ENCODE measurements at places on chromosomes 7 and 10.

DNA sequence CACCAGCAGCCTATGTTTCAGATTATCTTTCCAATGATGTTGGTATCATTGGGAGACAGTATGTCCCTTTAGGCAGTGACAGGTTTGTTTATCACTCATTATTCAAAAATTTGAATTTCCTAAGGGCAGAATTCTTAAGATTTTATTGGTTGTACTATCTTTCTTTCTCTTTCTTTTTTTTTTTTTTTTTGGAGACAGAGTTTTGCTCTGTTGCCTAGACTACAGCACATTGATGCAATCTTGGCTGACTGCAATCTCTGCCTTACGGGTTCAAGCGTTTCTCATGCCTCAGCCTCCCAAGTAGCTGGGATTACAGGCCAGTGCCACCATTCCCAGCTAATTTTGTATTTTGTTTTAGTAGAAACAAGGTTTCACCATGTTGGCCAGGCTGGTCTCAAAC is 111.2 kb downstream of the PON1 start:
- no peak for DNase-seq

- DNase-seq: no peak
These were observed 45.6 kb downstream of the SMURF1 start for GRCh38 chr7:99098286-99098823.

- DNase-seq: no peak
These were observed 165.3 kb downstream of the PTPRN2 start for GRCh38 chr7:158422196-158422886.

DNA sequence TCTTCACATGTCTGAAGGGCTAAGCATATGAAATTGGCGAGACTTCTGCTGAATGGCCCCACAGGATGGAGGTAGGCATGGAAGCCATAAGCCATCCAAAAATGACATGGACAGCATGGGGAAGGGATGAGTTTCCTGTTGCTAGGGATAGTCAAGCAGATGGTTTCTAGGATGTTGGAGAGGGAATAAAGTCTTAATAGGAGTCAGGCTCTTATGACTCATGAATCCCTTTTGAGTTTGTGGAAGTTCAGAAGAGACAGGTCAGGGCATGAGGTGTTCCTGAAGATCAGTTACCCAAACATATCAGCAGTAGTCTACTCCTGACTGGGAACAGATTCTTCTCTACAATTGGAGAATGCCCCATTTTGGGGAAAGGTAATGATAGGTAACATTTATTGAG is 243.9 kb downstream of the REEP3 start:
- no peak for DNase-seq

GRCh38 chr10:15763006-15763405 is 43.3 kb upstream of the ITGA8 start:
- DNase-seq: no peak

- DNase-seq: no peak
These were observed 113.3 kb downstream of the CYTH3 start for GRCh38 chr7:6159097-6159483.

DNA sequence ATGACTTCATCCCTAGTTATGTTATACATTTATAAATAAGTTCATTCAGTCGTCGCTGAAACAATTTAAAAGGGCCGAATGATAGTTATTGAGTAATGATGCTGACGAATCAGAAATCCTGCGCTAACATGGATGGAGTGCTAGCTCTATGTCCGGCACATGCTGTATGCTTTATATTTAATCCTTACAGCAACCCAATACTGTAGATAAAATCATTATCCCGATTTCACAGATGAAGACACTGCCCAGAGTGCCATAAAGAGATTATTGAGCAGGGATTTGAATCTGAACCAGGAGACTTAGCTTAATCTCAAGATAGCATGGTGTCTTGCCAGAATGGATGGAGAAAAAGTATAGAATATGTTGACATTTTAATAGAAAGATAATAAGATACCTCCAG is 1.1 kb upstream of the ICA1 start:
- DNase-seq: no peak

DNA sequence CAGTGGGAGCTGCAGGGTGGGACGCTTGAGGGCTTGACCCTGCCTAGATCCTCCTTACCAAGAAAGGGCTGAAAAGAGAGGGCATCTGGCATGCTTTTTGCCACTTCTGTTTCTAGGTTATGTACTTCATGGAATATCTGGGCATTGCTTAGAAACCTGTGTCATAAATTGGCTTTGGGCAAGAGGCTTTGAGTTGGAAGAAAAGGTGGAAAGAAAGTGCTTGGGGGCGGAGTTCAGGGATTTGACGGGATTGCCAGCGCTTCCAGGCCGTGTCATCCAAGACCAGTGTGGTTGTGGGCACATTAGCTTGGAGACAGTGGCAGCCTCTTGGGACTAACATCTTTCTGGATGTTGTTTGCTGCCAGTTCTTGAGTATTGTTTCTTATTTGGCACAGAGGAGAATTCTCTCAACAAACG is 825 bp downstream of the ZNF862 start:
- DNase-seq: no peak

DNA sequence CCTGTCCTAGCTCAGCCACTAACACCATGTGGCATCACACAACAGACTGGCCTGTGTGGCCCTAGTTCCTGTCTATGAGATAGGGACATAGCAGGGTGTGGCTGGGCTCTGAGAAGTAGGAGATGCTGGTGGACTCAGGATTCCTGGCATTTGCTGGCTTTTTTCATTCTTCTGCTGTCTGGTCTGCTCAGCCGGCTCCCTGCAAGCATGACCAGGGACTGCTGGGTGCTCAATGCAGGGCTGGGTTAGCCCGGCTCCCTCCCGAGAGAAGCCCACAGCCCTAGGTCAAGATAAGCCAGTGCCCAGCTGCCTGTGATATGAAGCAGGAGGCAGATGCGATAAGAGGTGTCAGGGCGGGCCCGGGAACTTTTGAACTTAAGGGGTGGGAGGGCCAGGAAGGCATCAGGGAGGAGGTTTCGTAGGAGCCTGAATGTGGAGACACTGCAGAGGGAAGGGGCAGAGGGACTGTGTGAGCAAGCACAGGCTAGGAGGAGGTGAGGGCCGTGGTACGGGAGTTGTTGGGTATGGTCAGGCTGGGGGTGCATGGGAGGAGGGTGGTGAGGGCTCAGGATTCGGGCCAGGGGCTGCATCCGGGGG is 3.5 kb downstream of the AQP1 start:
- DNase-seq: no peak

GRCh38 chr10:104331208-104331838 is 6.9 kb downstream of the ITPRIP start:
- no peak for DNase-seq

- no peak for DNase-seq
These were observed 23.0 kb downstream of the ASB15 start for GRCh38 chr7:123624527-123625183.

- DNase-seq: no peak
These were observed 7.0 kb downstream of the ATP6V0E2 start for GRCh38 chr7:149880638-149881311.

GRCh38 chr7:16129431-16130110 is 291.8 kb downstream of the CRPPA start:
- DNase-seq: no peak

- no peak for DNase-seq
These were observed 443 bp downstream of the RNF32 start for GRCh38 chr7:156640949-156641485.

- DNase-seq: no peak
These were observed 4.8 kb upstream of the TAX1BP1 start for GRCh38 chr7:27735165-27735564.

DNA sequence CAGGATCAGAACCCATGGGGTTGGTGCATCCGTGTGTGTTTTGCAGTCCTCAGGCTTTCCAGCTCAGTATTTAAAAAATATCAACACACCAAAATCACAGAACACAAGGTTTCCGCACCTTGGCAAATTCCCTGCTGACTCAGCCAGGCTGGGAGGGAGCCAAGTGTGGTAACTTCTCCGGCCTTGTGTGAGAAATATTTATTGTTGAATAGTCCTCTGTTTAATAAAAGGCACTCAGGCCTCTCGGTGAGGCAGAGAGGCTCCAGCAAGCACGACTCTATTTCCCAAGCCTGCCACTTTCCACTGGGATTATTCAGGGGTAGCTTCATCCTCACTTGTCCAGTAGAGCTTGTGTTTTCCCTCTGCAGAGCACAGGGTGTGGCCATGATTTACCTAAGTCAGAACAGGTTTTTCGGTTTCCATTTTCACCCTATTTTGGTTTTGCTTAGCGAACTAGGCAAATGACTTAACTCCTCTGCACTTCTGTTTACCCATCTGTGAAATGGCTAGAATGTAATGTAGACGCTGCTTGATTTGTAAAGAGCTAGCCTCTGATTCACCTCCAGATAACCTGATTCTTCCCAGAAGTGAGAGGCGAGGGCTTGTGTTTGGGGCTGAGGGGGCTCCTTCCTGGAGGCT is 13.0 kb upstream of the CHST15 start:
- no peak for DNase-seq

DNA sequence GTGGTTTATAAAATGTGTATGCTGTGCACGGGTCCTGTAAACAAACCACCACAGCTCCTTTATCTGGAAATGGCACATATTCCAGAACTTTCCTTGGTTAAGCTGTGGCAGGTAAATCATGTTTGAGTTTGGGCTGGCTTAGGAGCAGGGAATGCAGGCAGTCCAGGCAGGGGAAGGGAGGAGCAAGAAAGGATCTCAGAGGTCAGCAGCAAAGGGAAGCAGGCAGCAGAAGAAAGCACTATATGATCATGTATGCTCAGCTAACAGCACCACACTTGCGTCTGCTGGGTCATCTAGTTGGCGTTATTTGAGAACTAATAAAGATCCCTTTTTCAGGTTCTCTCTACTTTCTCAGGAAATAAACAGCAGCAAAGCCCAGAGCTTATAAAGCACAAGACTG is 7.8 kb downstream of the ICA1 start:
- DNase-seq: no peak

DNA sequence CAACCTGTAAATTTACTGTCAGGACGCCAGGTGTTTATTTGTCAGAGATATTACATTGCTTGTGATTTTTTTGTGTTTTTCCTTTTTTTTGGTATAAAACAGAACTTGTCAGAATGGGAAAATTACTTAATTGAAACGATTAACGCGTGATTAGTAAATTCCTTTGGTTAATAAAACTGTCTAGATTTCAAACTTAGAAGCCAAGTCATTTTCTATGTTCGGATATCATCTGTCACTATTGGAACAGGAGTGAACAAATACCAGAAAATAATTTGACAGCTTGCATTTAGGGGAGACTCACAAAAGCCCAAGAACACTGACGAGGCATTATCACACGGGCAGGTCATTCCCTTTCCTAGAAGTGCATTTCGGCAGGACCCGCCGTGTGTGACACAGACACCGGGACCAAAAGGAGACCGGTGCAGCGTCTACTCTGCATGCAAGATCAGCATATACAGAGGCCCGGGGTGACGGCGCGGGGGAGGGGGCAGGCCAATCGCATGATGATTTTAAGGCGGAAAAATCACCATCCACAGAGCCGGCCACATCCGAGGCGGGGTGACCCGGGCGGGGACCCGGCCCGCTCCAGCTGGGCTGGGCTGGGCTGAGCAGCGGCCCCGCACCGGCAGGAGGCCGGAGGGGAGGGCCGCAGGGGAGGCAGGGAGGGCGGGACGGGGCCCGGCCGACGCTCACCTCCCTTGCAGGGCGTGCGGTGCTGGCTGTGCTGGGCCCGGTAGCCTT is 841 bp downstream of the GLUD1 start:
- peak; percentile 3 for DNase-seq

GRCh38 chr10:133341983-133342382 is 5.2 kb upstream of the PRAP1 start:
- DNase-seq: no peak

- no peak for DNase-seq
These were observed 83.7 kb downstream of the GRID1 start for GRCh38 chr10:86282664-86283465.

DNA sequence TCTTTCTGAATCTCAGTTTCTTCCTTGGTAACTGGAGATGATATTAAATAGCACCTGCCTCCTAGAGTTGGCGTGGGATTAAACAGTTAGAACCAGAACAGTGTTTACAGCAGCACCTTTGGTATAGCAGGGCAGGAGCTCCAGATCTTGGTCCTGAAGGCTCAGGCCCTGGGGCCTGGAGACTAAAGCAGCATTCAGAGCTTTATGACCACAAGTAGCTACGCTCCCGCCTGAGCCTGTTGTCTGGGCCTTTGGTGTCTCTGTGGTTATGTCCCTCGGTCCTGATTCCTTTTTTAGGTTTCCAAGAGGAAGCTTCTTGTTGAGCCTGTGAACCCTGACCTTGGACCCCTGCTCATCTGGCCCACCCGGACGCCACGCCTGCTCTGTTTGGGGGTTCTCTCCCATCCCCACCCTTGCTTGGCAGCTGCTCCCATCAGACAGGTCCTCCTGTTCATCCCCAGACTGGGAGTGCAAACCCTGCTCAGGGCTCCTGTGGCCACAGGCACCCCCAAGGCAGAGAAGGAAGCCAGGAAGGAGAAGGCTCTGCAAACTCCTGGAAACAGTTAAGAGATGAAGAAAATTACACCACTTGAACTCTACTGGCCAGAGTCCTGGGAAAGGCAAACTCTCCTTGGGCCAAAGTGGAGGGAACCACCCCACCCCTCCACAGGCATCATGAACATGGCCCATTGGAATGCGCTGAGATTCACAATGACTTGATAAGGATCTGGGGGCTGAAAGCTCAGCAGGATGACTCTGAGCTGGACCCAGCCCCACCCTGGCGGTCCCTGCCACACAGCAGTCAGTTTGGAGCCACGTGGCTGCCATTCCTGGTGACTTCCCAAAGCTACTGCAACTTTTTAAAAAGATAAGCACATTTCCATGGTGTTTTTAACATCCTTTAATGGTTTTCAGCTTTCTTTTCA is 50.1 kb upstream of the TMEM72 start:
- no peak for DNase-seq

DNA sequence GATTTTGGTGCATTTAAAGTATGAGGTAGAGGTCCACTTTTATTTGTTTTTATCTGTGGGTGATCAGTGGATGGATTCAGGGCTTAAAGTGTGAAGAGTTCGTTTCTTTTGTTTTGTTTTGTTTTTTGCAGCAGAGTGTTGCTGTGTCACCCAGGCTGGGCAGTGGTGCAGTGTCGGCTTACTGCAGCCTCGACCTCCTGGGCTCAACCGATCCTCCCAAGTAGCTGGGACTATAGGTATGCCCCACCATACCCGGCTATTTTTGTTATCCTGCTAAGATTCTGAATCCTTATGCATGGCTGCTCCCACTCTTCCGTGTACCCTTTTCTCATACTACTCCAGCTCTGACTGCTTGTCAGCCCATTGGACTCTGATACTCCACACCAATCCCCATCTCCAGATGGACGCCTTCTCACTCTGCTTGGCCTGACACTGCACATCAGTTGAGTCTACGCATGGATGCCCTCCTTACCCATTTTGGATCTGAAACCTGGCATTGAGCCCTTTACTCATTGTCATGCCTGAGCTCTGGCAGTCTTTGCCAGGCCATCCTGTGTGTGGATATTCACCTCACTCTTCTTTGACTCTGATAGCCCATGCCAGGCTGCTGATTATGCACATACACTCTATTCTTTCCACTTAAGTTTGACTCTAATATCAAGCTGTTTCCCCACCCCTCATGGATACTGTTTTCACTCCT is 119.5 kb downstream of the CCSER2 start:
- no peak for DNase-seq

DNA sequence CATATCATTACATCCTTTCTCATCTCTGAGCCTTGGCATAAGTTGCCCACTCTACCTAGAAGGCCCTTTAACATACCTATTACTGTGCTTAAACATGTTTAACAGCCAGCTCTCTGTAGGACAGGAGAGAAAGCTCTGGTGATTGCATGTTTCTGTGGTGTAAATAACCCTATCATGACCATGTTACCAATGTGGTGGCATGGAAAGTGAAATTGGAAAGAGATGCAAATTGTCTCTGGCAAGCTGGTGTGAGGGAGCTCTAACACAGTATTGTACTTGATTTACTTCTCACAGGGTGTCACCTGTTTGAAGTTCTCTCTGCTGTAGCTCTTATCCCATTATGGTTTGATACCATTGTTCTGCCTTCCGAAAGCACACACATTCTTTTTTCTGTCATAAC is 231.8 kb upstream of the DKK1 start:
- no peak for DNase-seq

Data from bone marrow (tissue), 2 donors.